Activated B cell treated with CpG ODN at 0.5 μM for 24 hours (primary cell): ENCODE measurements at places on chromosomes 16 and 17. TPM values are rescaled to one million over a fixed set of nuclear protein-coding genes. Genes with fewer than 3 reads are reported as not detected.

DNA sequence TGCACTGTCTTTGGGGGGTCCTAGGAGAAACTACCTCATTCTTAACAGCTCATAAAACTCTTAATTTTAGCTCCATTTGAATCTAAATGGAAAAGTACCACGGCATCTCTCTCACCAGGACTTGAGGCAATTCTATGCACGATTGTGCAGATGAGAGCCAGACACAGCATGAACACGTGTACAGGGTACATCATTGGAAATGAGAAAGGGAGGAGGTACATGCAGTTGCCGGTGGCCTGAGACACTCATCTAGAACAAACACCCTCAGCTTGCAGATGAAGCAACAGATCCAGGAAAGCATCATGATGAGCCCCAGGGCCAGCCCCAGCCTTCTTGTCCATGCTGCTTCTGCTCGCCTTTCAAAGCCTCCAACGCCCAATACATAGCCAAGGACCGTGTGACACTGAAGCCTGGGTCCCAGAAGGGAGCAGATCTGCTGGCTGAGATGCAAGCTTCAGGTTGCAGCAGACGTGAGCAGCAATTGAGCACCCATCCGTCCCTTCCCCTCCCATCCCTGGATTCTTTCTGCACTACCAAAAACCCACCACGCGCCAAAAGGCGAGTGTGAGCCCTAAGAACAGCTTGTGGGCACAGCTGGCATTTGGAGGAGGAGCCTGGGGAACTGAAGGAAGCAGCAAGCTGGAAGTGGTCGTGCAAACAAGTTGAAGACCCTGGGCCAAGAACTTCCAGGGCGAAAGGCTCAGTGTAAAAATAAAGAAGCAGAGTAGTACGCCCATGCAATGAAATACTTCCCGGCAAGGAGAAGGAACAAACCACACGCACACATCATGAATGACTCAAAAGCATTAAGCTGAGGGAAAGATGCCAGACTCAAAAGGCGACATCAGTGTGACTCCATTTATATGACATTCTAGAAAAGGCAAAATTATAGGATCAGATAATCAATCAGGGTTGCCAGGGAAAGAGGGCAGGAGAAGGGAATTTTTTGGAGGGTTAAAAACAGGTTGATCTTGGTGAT is 7.3 kb upstream of the RCVRN start:
- H3K36me3 ChIP-seq: peaks cover 7% of the 10 kb centered on the region
- no peak for DNase-seq
- H3K27ac ChIP-seq: no peak overlapping the region
- no peak overlapping the region for H3K4me3 ChIP-seq
- no peaks in the 10 kb centered on the region for H3K4me1 ChIP-seq

- no peak overlapping the region for H3K27ac ChIP-seq
- peaks cover 25% of the 10 kb centered on the region for H3K4me1 ChIP-seq
- DNase-seq: no peak
- no peaks in the 10 kb centered on the region for H3K27me3 ChIP-seq
- H3K4me3 ChIP-seq: no peak overlapping the region
These were observed 99.6 kb downstream of the SOCS1 start for GRCh38 chr16:11156401-11156800.

CDRT4 gene
- 3.6 and 5.3 TPM in 2 replicates for total RNA-seq

GRCh38 chr17:16486373-16487250 is 5.4 kb downstream of the LRRC75A start:
- peaks cover 3% of the 10 kb centered on the region for H3K27me3 ChIP-seq
- H3K4me3 ChIP-seq: no peak overlapping the region
- peaks cover 3% of the 10 kb centered on the region for H3K4me1 ChIP-seq
- no peaks in the 10 kb centered on the region for H3K36me3 ChIP-seq
- H3K27ac ChIP-seq: no peak overlapping the region

DNA sequence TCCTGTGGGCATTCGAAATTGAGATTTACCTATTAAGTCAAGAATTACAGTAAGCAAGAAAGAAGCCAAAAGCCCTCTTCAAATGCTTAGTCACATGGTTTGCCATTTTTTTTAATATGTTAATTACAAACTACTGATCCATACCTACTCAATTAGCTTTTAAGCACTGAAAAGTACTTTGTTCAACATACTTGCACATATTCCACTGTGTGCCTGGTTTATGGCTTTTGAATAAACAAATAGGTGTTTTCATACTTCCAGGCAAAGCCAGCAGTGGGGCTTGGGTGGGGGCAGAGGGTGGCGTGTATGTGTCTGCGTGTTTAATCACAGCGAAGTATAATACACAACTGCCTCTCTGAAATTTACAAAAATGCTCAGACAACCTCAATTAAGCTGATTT is 51.4 kb downstream of the GAS7 start:
- no peak for DNase-seq
- H3K27me3 ChIP-seq: no peaks in the 10 kb centered on the region
- no peaks in the 10 kb centered on the region for H3K36me3 ChIP-seq
- H3K27ac ChIP-seq: no peak overlapping the region

KRTAP3-2 gene
- total RNA-seq: not detected in 2 replicates

P2RX5 gene
- 295 and 349 TPM in 2 replicates for total RNA-seq

GRCh38 chr17:69350911-69351310 is 24.0 kb upstream of the ABCA5 start:
- H3K4me1 ChIP-seq: no peaks in the 10 kb centered on the region
- H3K4me3 ChIP-seq: no peak overlapping the region
- no peaks in the 10 kb centered on the region for H3K36me3 ChIP-seq
- no peak overlapping the region for H3K27ac ChIP-seq
- H3K27me3 ChIP-seq: peaks cover 30% of the 10 kb centered on the region

DNA sequence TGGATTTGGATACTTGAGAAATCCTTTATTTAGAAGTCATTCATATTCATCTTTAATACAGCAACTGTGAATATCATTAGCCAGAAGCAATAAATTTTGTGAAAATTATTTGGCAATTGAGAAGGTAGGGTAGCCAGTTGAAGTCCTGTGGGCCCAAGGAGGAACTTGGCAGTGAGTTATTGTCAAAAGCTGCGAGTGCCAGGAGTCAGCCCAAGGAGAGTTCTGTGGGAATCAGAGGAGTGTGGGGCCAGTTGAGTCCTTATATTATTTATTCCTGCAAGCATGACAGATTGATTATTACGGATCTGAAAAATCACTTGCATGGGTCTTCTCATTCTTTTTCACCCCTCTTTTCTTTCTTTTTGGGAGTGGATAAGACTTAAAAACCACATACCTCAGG is 38.3 kb downstream of the PRKCA start:
- H3K4me1 ChIP-seq: no peaks in the 10 kb centered on the region
- H3K27me3 ChIP-seq: no peaks in the 10 kb centered on the region
- H3K36me3 ChIP-seq: no peaks in the 10 kb centered on the region
- no peak overlapping the region for H3K27ac ChIP-seq
- no peak for DNase-seq

ZPBP2 gene
- 1.2 and 1.6 TPM in 2 replicates for total RNA-seq

- H3K4me3 ChIP-seq: no peak overlapping the region
- no peak for DNase-seq
- H3K27ac ChIP-seq: no peak overlapping the region
- H3K4me1 ChIP-seq: peaks cover 2% of the 10 kb centered on the region
These were observed 49.2 kb upstream of the MAP3K14 start for GRCh38 chr17:45366049-45366448.

GRCh38 chr17:82737967-82738877 is 2.8 kb downstream of the FN3K start:
- H3K4me1 ChIP-seq: peaks cover 6% of the 10 kb centered on the region
- no peak overlapping the region for H3K27ac ChIP-seq
- H3K27me3 ChIP-seq: peaks cover 6% of the 10 kb centered on the region
- peaks cover 12% of the 10 kb centered on the region for H3K36me3 ChIP-seq

ACSM5 gene
- not detected in 2 replicates for total RNA-seq
